Activated CD8-positive, alpha-beta memory T cell treated with anti-CD3 and anti-CD28 coated beads for 36 hours (primary cell): ENCODE measurements at places on chromosomes 5 and 9. TPM values are rescaled to one million over a fixed set of nuclear protein-coding genes. Genes with fewer than 3 reads are reported as not detected.

The CAST gene
- total RNA-seq = 133 TPM

The C5orf58 gene
- total RNA-seq = not detected

The HTR4 gene
- total RNA-seq = not detected

The MED27 gene
- total RNA-seq = 35.0 TPM

The CD74 gene
- total RNA-seq = 265 TPM

The JAKMIP2 gene
- total RNA-seq = 1.3 TPM

The SLCO6A1 gene
- not detected for total RNA-seq

The ANKRD55 gene
- total RNA-seq = not detected

The LRRC70 gene
- total RNA-seq = 0.29 TPM

The HAPLN1 gene
- not detected for total RNA-seq

The DMRT2 gene
- total RNA-seq = not detected

The GRIA1 gene
- not detected for total RNA-seq

The SLC2A8 gene
- 5.3 TPM for total RNA-seq

The RNF183 gene
- not detected for total RNA-seq

The ESM1 gene
- total RNA-seq = not detected

The NUDT12 gene
- total RNA-seq = 0.96 TPM

The GLDC gene
- total RNA-seq = 4.1 TPM

The TAF11L10 gene
- not detected for total RNA-seq

The HINT2 gene
- 67.7 TPM for total RNA-seq

The NMUR2 gene
- not detected for total RNA-seq

The RLN1 gene
- total RNA-seq = 1.1 TPM

The AGXT2 gene
- total RNA-seq = not detected

The AQP7 gene
- total RNA-seq = not detected

The PCA3 gene
- not detected for total RNA-seq

The BSPRY gene
- 6.1 TPM for total RNA-seq

The SLC36A3 gene
- total RNA-seq = not detected

The RLN2 gene
- total RNA-seq = 2.4 TPM

The SLC6A7 gene
- total RNA-seq = not detected

The TUSC1 gene
- total RNA-seq = not detected

The PCDHB6 gene
- not detected for total RNA-seq

The PGM5 gene
- not detected for total RNA-seq

The TRIM36 gene
- 0.15 TPM for total RNA-seq

The MTX3 gene
- total RNA-seq = 26.0 TPM

The EGFL7 gene
- total RNA-seq = 0.69 TPM

The CTNND2 gene
- total RNA-seq = not detected

The PFN3 gene
- total RNA-seq = not detected

The PTGS1 gene
- not detected for total RNA-seq

The ANKRD18B gene
- 0.73 TPM for total RNA-seq

The SPINK14 gene
- total RNA-seq = not detected

The SERF1B gene
- 9.5 TPM for total RNA-seq

The ANKRD33B gene
- total RNA-seq = 23.2 TPM

The FIBCD1 gene
- total RNA-seq = not detected

The SH3PXD2B gene
- total RNA-seq = 0.17 TPM

The DNAJB5 gene
- 5.6 TPM for total RNA-seq

The ALDOB gene
- total RNA-seq = not detected

The QRFP gene
- total RNA-seq = not detected

The FOXI1 gene
- total RNA-seq = not detected

The CER1 gene
- not detected for total RNA-seq

The GRXCR2 gene
- not detected for total RNA-seq

The PTTG1 gene
- 106 TPM for total RNA-seq

The GPR21 gene
- not detected for total RNA-seq

The IFNA13 gene
- not detected for total RNA-seq
